ENCODE measurements at places on chromosomes 12 and 14.

DNA sequence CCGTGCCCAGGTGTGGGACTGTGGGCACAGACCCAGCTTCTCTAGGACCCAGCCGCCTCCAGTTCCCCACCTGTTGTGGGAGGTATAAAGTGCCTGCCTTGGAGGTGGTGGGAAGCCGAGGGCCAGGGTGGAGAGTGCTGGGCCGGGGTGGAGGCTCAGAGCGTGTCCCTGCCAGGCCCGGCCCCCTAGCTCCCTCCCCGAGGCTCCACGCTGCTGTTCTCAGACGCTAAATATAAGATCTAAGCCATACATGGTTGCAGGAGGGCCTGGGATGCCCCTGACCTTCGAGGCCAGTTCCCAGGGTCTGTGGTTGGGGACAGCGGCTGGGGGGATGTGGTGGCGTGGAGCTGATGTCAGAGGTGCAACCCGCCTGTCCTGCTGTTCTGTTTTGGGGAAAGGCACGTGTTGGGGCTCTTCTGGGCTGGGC lies 10.8 kb downstream of the INF2 start:
- DNase-seq, result no peak

- no peak for DNase-seq
Measured at GRCh38 chr12:89674326-89674942, 34.2 kb downstream of the ATP2B1 start.

DNA sequence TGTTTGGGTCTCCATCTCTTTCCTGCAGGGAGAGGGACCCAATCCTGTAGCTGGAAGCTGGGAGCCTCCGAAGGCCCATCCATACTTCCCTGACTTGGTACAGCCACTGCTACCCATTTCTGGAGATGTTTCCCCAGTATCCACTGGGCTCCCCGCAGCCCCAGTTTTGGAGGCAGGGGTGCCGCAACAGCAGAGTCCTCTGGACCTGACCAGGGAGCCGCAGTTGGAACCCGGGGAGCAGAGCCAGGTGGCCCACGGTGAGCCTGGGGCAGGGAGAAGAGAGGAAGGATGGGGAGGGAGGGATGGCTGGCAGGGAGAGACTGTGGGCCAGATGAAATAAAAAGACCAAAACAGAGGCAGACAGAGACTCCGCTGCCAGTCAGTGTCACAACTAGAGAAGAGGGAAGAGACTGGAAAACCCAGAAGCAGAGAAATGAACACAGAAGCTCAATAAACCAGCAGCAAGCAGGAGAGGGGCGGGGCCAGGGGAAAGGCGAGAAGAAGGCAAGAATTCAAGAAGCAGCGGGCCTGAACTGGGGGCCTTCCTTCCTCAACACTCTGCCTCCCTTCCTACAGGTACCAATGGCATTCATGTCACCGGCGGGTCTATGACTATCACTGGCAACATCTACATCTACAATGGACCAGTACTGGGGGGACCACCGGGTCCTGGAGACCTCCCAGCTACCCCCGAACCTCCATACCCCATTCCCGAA lies 6.3 kb downstream of the LTBR start:
- no peak for DNase-seq

DNA sequence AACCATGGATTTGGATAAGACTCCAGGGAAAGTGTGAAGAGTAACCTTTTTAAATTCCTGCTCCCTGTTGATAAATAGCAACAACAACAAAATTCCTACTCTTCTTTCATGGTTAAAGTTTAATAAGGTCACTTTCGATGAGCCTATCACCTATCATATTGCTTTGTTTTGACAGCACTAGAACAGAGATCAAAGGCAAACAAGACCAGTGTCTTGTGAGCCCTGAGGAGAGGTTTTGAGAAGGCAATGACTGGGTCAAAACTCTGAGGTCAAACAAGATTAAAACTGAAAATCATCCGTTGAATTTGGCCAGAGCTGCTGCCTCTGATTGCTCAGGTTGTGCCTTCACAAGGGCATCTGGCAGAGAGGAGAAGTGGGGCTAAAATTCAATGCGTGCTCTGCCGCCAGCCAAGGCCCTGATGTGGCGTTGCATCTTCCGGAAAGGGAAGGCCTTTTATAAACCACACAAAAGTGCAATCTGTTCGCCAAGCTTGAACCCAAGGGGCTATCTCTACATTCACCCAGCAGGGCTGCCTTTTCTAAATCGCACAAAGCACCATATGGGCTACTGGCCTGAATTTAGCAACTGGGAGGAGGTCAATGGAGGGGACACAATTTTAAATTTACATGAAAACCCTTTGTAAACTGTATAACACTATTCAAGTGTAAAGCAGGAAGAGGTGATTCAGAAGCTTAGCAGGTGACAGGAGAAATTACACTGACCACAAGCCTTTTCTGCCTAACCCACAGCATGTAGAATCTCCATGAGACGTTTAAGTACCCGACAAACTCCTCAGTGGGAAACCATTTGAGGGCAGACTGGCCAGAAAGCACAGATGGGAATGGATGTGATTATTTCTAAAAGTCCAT lies 140.8 kb downstream of the DAD1 start:
- no peak for DNase-seq
